ENCODE measurements at places on chromosomes 5 and 9.

GRCh38 chr5:172605466-172605865 is 35.6 kb upstream of the NEURL1B start:
- no peak for DNase-seq

- no peak for DNase-seq
These were observed 17.3 kb upstream of the EXOC3 start for GRCh38 chr5:425714-426113.

GRCh38 chr5:110064603-110065268 is 375.0 kb downstream of the MAN2A1 start:
- no peak for DNase-seq

DNA sequence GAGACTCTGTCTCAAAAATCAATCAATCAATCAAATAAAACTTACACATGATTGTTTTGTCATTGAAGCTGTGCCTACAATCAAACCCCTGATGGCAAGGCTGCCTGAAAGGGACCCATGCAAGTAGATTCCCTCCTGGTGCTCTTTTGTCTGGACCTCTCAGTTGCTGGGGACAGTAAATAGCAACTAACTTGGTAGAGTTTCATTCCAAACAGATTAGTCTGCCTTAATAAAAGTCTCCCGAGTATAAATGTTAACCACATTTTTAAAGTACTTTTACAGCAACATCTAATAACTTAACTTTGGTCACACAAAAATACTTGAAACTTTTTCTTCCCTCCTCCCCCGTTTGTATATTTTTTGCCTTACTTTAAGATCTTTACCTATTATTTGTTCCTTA is 105.5 kb downstream of the FEM1C start:
- DNase-seq, result no peak

DNA sequence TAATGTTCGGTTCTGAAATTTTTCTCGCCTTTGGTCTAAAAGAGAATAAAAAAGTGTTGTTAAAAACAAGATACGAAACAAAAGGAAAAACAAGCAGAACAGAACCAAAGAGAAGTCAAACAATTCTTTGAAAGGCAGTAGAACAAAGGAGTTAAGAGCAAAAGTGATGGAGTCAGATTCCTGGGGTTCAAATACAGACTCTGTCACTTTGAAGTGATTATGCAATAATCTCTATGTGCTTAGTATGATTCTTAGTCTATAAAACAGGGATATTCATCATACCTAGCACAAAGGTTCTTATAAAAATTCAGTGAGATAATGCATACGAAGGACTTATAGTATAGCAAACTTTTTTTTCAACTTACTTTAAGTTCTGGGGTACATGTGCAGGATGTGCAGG is 48.3 kb downstream of the C9 start:
- DNase-seq, result no peak

DNA sequence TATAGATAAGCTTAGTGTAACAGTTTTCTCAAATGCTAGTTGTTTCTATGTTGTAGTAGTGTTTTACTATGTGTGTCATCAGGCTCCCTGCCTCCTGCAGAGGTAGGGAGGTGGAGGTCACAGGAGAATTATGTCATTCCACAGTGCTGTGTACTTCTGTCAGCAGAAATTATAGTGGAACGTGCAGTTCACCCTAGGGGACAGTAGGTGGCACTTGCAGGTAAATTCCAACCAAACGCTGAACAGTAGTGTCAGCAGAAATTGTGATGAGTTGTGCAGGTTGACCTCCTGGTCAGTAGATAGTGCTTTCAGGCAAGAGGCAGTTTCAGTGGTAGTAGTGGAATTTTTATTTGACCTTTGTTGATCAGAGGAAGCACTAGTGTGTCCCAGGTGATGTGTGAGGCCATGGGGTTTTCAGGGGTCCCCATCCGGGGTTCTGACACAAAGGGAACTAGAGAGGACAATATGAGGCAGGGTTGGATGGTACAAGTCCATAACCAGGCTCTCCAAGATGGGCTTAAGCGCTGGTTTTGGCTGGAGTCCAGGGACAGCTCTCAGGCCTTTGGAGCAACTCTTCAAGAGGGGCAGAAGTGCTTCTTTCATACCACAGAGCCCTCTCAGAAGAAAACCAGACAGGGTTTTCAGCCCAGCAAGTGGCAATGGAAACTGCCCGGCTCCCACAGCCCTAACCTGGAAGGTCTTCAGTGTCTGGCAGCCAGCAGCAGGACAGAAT is 402.9 kb downstream of the CYLC2 start:
- DNase-seq, result no peak

DNA sequence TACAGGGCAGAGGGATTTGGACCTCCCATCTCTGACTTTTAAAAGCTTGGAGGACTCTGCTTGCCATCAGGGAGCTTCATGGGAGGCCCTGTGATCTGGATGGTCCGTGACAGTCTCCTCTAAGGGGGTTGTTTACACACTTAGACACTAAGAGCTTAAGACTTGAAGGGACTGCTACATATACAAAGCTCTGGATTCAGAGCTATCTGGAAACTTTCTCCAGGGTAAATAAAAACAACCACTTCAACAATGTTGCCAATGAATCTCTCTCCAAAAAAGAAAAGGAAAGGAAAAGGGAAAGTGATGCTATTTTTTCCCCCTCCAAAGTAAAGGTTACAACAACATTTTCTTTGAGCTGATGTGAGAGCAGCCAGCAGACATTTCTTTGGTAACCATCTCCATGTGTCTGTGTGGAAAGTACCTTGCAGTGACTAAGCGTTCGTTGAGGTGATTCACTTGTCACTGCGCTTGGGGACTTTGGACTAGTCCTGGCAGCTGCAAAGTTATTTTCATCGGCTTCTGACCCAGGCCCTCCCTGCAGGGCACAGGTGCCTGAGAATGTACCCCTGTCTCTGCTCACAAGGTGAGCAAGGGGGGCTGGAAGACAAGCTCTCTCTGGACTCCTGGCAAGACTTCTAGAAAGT is 262.1 kb upstream of the KLF4 start:
- DNase-seq, result no peak

- DNase-seq, result no peak
These were observed 1117.2 kb upstream of the DMAC1 start for GRCh38 chr9:8916771-8917170.

DNA sequence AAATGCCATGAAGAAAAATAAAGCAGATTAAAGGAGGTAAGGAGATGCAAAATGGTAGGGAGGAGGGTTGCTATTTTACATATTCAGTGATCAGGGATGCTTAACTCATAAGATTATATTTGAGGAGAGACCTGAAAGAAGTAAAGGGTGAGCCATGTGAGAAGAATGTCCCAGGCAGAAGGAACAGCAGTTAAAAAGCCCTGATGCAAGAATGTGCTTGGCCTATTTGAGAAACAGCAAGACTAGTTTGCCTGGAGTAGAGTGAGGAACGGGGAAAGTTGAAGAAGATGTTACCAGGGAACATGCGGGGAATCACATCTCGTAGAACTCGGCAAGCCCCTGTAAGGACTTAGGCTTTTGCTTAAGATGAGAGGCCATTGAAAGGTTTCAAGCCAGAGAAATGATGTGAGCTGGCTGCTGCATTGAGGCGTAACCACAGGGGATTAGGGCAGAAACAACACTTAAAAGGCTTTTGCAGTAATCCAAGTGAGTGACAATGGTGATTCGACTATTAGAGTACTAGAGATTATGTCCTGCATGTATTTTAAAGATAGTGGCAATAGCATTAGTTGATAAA is 198.7 kb downstream of the VPS13A start:
- no peak for DNase-seq

DNA sequence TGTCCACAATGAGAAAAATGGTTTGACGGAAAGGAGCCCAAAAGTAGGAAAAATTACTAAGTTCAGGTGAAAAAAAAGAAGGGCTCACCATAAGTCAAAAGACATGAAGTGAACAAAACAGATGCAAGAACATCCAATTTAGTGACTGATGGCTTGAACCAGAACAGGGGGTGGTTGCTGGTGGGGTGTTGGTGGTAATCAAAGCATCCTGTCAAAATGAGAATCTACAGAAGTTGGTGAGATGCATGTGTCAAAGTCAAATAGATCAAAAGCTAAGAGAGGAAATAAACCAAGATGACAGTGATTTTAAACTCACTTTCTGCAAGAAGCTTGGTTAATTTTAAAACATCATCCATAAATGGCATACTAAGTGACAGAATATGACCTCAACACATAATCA is 117.4 kb downstream of the MLLT3 start:
- DNase-seq, result no peak

GRCh38 chr9:135247227-135247930 is 159.9 kb downstream of the OLFM1 start:
- no peak for DNase-seq

- peak; percentile 34 for DNase-seq
These were observed 19.9 kb upstream of the TMEM250 start for GRCh38 chr9:136138566-136138965.

GRCh38 chr9:15711931-15712330 is 159.1 kb downstream of the CCDC171 start:
- DNase-seq, result no peak

- DNase-seq, result no peak
These were observed 5.3 kb upstream of the ERAP2 start for GRCh38 chr5:96871027-96871399.

GRCh38 chr9:13432904-13433303 is 153.4 kb upstream of the MPDZ start:
- no peak for DNase-seq

DNA sequence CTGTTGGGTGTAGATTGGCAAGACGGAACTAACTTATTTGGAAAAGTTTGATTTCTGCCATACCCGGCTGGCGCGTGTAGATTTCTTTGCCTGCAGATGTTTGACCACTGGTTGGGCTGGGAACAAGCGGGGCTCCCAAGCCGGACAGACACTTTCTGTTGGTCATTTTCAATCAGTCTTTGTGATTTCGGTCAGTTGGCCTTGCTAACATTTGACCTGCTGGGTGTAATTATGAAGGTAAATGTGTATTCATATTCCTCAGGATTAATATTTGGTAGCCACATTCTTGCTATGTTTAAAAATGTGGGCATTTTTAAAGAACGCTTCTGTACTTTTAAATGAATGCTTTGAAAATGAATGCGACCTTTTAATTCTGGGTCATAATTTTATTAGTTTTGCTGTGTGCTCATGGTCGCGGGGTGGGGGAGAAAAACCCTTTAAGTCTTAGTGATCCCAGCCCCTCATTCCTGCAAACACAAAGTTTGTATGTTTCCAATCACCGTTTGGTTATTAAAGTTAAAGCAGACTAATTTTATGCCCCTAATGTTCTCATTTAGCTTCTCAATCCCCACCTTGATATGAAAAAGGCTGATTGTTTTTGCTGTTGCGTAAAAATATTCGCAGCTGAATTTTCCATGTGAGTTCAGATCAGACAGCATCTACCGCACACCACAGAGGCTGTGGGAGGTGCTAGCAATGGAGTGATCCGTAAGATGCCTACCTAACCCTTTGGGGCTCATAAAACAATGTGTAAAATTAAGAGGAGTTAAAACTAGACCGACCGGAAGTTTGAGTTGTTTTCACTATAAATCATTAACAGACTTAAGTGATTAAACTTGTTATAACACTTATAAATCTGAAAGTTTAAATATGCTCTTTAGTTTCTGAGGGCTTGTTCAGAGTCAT is 1.5 kb downstream of the RASGRF2 start:
- DNase-seq, result peak; percentile 24

GRCh38 chr9:122941582-122942234 is 888 bp downstream of the RABGAP1 start:
- no peak for DNase-seq

DNA sequence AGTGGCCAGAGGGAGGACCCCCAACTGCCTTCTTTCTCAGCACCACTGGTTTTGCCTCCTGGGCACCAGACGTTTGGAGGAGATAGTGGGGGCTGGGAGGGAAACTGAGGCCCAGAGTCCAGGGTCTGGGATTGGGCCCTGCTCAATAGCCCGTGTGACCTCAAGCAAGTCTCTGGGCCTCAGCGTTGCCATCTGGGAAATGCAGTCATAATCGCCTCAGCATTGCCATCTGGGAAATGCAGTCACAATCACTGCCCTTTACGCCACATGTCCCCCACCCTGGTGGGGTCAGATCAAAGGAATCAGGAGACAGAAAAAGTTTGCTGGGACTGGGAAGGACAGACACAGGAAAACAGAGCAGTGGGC is 1.6 kb downstream of the SH2D3C start:
- no peak for DNase-seq

- no peak for DNase-seq
These were observed 48.9 kb downstream of the ZNF608 start for GRCh38 chr5:124697501-124697900.

GRCh38 chr5:116629168-116629567 is 54.5 kb upstream of the SEMA6A start:
- no peak for DNase-seq

- no peak for DNase-seq
These were observed 99.4 kb downstream of the MTREX start for GRCh38 chr5:55407059-55407684.

DNA sequence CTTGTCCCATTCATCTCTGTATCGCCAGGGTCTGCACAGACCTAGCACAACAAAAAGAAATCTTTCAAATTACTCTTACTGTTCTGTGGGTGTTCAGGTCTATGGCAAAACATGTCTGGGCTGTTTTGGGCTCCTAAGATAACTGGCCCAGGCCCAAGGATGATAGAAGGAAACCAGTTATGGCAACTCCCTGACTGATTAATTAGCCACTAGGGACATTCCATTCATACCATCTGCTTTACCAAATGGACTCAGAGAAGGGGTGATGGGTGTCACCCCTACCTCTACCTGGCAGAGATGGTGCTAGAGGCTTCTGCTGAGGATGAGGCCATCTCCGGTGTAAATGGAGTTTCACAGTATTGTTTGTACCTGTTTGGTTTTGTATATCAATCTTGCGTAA is 1.9 kb downstream of the SLC31A2 start:
- no peak for DNase-seq

DNA sequence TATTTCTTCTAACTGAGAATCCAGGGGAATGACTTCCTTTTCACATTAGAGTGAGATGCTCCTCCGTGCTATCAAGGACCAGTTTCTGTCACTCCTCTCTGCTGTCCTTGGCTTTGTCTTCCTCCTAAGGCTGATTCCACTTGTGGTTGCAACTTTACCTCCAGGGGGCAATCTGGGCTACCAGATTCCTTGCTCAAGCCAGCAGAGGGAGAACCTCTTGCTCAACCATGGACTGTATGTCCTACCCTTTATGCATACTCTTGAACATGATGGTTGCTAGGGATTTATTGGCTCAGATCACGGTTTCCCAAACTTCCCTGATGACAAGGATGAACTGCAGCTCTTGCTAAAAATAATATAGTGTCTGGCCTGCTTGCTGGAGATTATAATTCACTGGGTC is 24.0 kb downstream of the NNT start:
- DNase-seq, result no peak

GRCh38 chr5:148639081-148639480 is 15.2 kb downstream of the HTR4 start:
- no peak for DNase-seq

- DNase-seq, result no peak
These were observed 121.0 kb downstream of the PDZD2 start for GRCh38 chr5:31759925-31760324.

DNA sequence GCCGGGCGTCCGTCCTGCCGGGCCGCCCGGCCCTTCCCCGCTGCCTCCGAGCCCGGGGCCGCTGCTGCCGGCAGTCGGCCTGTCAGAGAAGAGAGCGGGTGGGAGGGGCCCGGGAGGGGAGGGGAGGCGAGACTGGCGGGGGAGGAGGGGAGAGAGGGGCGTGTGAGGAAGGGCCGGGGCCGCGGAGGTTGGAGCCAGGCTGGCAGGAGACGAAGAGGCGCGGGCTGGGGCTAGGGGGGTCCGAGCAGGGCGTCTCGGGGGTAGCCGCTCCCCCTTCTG is 570 bp downstream of the CREBRF start:
- DNase-seq, result no peak

All from effector memory CD8-positive, alpha-beta T cell (primary cell).